Tibial nerve (tissue), 4 donors: ENCODE measurements at places on chromosomes 13 and 19.

DNA sequence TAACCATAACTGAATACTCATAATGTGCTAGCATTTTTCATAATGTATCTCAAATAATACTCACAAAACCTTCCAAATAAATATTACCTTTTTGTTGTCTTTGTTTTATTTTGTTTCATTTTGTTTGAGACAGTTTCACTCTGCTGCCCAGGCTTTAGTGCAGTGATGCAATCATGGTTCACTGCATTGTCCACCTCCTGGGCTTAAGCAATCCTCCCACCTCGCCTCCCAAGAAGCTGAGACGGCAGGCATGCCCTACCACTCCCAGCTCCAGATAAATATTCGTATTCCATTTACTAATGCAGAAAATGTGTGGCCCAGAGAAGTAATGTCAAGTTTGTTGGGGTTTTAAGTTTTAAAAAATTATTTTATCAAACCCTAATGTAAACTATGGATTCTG, 739.1 kb downstream of the GPC5 start:
- no peak for DNase-seq

DNA sequence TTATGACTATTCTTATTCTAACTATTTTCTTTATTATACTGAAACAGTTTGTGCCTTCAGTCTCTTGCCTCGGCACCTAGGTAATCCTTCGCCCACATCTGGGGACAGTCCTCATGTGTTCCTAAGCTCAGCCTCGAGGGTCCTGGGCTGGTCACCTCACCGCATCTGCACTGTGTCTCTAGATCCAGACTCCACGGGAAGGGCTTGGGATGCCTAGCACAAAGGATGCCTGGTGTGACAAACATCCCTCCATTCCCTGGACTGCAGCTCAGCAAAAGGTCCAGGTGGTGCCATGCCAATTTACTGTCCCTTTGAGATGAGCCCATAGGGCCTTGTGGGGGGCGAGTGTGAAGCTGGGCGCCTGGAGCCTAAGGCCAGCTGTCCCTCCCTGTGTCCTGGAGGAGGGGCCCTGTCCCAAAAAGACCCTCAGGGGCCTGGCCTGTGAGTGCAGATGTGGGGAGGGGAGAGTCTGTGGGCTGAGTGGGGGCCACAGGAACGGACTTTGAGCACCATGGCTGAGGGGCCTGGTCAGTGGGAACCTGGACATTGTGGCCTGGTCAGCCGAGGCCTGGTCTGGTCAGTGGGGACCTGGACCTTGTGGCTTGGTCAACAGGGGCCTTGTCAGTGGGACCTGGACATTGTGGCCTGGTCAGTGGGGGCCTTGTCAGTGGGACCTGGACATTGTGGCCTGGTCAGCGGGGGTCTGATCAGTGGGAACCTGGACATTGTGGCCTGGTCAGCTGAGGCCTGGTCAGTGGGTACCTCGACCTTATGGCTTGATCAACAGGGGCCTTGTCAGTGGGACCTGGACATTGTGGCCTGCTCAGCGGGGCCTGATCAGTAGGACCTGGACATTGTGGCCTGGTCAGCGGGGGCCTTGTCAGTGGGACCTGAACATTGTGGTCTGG, 45.1 kb upstream of the TPM4 start:
- DNase-seq: no peak

GRCh38 chr13:58085819-58086218, 454.3 kb downstream of the PCDH17 start:
- DNase-seq: no peak

DNA sequence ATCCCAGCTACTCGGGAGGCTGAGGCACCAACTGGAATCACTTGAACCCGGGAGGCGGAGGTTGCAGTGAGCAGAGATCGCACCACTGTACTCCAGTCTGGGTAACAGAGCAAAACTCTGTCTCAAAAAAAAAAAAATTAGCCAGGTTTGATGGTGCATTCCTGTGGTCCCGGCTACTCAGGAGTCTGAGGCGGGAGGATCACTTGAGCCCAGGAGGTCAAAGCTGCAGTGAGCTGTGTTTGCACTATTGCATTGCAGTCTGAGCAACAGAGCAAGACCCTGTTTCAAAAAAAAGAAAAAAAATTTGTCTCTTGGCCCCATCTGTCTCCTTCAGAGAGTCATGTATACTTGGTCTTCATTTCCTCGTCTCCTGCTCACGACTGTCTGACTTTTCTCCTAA, 1.6 kb downstream of the CCDC97 start:
- DNase-seq: no peak

DNA sequence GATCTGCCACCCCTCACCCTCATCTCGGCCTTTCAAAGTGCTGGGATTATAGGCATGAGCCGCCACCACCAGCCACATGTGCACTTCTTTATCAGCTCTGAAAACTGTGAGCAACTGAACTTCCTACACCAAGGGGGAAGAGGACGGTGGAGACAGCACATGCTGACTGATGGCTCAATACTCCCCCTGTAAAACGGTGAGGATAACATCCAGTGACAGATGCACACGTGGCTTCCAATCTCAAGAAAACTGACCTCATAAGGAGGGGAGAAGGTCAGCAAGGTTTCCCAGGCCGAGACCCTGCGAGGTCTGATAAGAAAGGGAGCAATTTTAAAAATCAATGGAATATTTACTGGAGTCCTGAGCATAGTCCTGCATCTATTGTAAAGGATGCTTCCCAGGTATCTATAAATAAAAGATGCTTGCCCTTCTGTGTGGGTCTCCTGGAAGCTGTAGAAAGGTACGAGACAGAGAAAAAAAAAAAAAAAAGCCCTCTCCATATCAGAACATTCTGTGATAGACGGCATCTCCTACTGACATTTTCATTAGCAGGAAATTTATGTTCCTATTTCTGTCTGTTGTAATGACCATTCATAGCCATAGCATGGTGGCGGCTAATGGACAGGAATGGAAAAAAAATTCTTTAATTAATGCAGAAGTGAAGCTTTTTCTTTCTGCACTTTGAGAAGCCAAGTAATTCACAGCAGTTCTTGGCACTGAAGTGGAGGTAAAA, 385.1 kb downstream of the ZNF536 start:
- no peak for DNase-seq

- DNase-seq: no peak
These were observed 10.6 kb downstream of the ERVV-2 start for GRCh38 chr19:53055117-53055516.

GRCh38 chr19:2887391-2887914, 13.3 kb upstream of the ZNF57 start:
- DNase-seq: no peak

GRCh38 chr13:49444524-49445395, 686 bp downstream of the SETDB2 start:
- DNase-seq: peak; percentile 73

DNA sequence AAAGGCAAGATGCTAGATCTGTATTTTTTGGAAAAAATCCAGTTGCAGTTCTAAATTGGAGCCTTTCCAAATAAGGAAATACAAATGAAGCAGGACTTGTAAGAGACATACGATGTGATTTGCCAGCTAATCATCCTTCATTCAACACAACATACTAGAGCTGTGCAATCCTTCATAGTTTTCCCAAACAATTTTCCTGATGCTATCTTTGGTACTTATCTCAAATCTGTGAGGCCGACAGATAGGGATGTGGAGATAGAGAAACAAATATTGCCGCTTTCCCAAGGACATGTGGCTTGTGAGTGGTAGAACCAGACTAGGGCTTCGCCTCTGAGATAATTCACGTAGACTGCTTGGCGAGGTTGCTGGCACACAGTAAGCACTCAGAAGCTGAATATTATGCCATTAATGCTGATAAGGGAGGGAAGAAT, 176.6 kb downstream of the LMO7 start:
- no peak for DNase-seq

- DNase-seq: no peak
These were observed 24.3 kb downstream of the PEPD start for GRCh38 chr19:33497131-33497777.

GRCh38 chr19:10286803-10287737, at the start of gene ICAM4:
ICAM4 (plus strand) TSS chr19:10286955; CDS start chr19:10287013, 58 bp downstream.
- no peak for DNase-seq

DNA sequence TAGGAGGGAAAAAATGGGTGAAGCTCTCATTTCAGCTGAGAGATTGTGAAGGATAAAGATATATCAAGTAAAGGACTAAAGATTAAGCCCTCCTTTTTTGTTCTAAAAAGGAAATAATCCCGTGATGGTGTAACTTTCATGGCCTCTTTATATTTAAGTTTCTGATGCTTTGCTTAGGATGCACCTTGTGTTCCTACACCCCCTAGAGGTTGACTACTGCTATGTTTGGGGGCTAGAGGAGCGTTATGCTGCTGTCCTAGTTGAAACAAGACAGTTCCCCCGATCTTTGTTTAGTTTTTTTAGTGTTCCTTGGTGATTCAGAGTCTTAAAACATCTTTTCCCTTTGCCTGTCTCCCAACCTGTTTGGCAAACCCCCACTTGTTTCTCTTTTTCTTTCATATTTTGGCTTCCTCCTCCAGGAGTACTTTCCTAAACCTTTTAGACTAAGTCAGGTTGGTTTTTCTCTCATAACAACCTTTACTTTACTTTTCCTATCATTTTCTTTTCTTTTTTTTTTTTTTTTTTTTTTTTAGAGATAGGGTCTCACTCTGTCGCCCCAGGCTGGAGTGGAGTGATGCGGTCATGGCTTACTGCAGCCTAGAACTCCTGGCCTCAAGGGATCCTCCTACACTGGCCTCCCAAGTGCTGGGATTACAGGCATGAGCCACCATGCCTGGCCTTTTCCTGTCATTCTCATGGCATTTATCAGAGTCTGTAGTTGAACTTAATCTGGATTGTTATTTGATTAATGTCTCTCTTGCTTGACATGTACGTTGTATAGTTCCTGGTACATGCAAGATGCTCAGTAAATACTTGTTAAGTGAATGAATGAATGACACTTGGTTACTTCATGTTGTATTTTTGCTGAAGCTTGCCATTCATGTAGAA, 2.8 kb downstream of the UBA2 start:
- DNase-seq: no peak

- DNase-seq: no peak
These were observed 1.5 kb upstream of the MED25 start for GRCh38 chr19:49816590-49816989.

DNA sequence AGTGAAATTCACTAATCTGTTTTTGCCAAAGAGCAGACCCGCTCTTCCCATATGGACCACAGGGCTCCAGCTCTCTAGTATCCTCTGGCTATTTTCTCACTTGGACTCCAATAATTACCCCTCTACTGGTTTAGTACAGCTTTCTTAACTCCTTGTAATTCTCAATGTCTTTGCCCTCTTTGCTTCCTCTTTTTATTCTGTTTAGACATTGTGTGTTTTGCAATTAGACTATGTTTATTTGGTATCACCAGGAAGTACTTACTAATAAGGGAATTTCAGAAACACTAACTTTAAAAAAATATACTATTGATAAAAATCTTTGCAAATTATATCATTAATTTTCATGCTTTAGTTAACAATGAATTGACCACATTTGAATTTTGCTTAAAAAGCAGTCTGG, 111.6 kb upstream of the OBI1 start:
- DNase-seq: no peak

DNA sequence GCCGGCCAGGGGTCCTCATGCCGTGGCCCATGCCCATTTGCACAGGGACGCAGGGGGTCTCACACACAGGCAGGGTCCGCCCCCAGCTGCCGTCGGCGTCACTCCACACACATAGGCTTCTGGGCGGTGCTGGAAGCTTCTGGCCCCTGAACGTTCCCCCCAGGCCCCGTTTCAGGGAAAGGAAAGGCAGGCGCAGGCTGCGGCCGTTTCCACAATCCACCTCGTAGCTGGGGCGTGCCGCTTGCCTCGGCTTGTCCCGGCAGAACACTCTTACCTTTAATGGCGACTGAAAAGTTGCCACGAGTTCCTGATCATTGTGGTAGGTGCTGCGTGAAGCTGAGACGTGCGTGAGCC, 53.4 kb downstream of the MCF2L start:
- DNase-seq: no peak

DNA sequence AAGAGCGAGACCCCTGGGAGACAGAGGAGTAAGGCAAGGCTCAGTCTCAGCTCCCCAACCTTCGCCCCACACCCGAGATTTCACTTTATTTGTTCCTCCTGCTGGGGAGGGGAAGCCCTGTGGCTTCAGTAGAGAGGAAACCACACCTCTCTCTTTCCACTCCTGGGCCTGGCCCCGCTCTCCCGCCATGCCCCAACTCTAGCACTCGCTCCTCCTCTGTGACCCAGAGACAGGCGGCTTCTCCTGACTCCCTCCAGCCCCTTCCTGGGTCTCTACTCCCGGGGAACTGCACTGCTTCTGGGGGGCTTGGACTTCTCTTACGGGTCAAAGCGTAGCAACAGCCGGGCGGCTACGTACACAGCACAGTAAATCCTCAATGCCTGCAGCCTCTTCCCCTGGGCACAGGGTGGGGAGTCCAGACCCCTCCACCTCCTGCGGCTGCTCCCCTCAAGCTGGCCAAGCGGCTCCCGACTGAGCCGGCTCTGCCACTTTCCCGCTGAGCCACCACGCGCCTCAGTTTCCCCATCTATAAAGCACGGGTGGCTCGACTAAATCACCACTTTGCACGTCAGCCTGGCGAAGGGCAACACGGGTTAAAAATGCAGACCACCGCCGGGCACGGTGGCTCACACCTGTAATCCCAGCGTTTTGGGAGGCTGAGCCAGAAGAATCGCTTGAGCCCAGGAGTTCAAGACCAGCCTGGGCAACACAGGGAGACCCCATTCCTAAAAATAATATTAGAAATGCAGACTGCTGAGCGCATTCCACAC, 1.4 kb downstream of the RNF126 start:
- DNase-seq: no peak

- no peak for DNase-seq
These were observed 22.1 kb downstream of the SPART start for GRCh38 chr13:36323951-36324566.

- DNase-seq: no peak
These were observed 1.2 kb upstream of the ACP7 start for GRCh38 chr19:39082745-39083598.

DNA sequence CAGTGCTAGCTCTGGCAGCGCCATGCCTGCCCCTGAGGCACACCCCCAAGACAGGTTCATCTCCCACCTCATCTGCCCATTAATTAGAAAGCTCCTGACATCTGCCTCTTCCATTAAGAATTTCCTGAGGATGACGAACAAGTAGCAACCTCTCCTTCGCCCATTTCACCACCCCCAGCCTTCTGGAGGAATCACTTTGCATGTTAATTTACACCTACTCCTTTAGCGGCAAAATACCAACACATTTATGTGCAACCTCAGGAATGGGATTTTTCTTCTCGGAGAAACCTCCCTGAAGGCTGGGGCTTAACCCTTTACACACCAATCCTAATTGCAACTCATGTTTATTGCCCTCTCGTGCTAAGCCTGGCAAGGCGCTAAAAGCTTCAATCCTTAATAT, 13.8 kb downstream of the SLC7A1 start:
- no peak for DNase-seq

GRCh38 chr19:6580313-6580712, 10.6 kb downstream of the CD70 start:
- DNase-seq: no peak
